Hematopoietic multipotent progenitor cell treated with erythropoietin and hydrocortisone succinate and interleukin-3 and kit ligand, for 6 days (in vitro differentiated cells): ENCODE measurements at places on chromosomes 3 and 15.

DNA sequence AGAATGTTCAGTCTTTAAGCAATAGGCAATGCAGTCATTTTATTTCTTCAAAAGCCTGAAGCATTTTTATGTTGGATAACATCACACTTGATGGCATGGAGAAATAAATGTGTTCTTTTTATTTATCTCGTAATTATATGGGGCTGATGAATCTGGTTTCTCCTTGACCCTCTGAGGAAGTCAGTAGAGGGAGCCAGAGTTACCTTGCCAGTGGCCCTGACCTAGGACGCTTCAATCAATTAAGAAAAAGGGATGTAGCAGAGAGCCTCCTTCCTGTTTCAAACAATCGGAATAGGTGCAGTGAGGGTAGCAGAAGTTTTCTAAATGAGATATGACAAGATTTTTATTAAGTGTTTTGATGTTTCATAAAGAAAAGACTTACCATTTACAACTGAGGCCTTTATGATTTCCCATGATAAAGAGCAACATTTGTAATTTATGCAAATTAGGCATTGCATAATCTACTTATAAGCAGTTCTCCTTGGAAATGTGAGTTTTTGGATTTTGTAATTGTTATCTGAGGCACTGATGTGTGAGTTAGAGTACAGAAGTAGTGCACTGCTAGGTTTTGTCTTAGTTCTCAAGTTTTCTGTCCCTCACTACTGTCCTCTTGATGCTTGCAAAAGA lies 129.1 kb downstream of the RAP2B start:
- DNase-seq, result peak; percentile 59

DNA sequence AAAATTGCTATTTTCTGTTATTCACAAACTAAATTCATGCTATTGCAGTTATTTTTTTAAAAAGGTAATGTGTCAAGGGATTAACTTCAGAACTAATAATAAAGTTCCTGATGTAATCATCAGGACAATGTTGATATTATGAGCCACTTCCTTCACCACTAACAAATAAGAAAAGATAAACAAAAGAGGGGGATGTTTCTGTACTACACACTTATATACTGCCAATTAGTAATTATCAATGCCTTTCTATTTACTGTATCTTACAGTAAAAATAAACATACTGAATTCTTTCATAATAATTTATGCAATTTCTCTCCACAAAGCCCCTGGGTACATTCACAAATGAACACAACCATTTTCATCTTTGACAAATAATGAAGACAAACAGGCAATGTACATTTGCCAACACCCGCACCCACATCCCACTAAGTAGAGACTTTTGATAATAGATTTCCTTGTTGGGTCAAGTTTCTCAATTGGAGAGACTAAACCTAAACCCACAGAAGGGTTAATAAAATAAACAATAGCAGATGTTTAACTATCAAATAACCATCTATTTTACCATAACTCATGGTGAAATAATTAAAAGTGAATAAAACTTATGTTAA lies 3.7 kb downstream of the CBLB start:
- DNase-seq, result no peak

DNA sequence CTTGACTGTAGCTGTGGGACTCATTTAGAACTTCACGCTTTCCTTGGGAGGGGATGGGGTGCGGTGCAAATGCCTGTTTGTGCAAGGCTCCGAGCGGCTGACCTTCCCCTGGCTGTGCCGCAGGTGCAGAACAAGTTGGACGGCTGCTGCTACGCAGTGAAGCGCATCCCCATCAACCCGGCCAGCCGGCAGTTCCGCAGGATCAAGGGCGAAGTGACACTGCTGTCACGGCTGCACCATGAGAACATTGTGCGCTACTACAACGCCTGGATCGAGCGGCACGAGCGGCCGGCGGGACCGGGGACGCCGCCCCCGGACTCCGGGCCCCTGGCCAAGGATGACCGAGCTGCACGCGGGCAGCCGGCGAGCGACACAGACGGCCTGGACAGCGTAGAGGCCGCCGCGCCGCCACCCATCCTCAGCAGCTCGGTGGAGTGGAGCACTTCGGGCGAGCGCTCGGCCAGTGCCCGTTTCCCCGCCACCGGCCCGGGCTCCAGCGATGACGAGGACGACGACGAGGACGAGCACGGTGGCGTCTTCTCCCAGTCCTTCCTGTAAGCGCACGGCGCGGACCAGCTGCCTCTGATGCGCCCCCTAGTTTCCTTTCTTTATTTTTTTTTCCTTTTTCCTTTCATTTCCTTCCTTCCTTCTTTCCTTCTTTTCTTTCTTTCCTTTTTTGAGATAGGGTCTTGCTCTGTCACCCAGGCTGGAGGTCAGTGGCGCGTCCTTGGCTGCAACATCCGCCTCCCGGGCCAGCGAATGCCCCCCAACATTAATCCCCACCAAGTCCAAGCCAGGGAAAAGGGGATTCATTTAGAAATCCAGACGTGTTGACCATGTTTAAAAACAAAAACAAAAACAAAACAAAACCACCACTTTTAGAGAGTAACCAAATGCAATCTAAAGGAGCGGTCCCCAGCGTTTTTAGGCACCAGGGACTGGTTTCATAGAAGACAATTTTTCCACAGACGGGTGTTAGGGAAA lies 42.7 kb downstream of the EIF2AK4 start:
- no peak for DNase-seq

DNA sequence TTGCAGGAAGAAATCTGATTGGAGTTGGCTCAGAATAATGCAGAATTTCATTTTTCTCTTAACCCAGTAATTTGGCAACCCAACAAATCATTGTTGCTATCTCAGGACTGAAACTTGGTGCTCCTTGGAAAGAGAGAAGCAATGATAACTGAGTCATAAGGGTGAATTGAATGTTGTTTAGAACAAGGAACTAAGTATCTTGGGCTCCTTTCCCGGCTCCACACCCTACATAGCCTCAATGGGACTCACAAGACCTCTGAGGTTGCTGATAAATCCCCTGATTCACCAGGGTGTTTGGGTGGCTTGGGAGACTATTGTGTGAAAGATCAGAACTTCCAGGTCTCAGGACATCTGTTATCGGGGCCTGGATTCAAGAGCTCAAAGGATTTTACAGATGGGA lies 7.8 kb upstream of the RAB8B start:
- no peak for DNase-seq

- DNase-seq, result no peak
Observed at GRCh38 chr15:97688886-97689285, 271.6 kb upstream of the ARRDC4 start.
